ENCODE measurements at places on chromosomes 16 and 17.

GRCh38 chr16:27828671-27829070 lies 234.8 kb downstream of the GSG1L start:
- no peak for DNase-seq

DNA sequence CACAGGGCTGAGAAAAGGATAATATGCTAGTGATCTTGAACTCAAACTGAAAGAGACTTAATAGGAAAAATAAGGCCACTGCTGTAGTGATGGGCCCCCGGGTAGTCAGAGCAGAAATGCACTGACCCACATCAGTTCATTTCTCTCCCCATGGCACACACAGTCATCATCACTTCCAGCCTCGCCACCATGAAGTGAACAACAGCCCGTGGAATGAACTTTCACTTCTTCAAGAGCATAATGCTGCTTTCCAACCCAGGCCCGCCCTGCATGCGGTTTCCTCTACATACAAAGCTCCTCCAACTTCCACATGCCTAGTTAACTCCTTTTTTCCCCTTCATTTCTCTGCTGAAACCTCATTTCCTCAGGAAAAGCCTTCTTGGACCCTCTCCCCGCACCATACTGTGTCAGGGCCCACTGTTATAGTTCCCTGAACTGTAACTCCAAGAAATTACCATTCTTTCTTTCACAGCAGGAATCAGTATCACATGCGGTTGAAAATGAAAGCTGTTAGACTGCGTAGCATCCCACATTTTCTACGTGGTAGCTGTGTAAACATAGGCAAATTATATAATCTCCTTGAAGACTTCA lies 65.8 kb upstream of the SMIM36 start:
- peak; percentile 6 for DNase-seq

GRCh38 chr17:53122966-53123365 lies 699.8 kb upstream of the KIF2B start:
- no peak for DNase-seq

DNA sequence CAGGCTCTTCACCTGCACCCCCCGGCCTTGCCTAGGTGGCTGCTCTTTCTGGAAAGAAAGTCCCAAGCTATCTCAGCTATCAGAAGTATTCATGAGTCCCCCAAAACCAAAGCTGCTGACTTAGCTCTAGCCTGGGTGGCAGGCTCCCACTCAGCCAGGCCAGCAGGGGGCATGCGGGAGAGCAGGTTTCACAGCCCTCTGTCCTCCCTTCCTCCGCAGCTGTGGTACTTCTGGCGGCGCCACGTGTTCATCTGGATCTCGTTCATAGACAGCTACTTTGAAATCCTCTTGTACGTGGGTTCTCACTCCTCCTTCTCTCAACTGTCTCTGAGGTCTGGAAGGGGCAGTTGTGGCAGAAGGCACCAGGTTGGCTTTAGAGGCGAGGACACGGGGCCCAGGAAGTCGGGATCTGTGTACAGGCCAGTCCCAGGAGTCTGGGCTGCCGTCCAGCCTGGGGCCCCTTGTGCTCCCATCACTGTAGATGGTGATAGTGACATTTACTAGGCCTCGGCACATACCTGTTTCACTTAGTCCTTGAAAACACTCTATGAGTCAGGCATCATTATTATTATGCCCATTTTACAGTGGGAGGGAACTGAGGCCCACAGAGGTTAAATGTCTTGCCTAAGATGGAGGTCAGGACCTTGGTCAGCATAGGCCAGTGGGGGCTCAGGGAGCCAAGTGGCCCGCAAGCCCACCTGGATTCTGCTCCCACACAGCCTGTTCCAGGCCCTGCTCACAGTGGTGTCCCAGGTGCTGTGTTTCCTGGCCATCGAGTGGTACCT lies 12.9 kb downstream of the TRPV2 start:
- no peak for DNase-seq

DNA sequence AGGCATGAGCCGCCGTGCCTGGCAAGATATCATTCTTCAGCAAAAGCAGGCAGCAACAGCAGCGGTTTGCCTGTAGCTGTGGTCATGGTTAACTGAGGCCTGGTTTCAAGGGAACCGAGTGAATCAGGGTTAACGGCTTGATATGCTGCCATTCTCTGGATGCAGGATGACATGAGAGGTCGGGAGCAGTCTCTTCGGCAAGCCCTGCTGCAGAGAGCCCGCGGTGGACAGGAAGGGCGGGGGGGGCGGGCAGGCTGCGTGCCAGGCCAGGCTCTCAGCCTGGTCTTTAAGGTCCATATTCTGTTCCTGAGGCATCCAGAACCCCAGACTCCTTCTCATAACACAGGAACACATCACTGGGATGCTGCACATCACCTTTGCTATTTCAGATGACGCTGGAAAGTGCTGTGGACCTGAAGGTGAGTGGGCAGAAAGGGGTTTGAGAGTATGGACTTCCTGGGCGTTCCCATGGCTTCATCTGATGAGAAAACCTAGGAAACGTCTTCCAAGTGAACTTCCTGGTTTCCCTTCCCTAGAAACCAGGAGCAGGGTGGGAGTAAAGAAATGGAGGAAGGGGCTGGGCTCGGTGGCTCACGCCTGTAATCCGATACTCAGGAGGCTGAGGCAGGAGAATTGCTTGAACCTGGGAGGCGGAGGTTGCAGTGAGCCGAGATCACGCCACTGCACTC lies 165.6 kb upstream of the RPH3AL start:
- DNase-seq: no peak

DNA sequence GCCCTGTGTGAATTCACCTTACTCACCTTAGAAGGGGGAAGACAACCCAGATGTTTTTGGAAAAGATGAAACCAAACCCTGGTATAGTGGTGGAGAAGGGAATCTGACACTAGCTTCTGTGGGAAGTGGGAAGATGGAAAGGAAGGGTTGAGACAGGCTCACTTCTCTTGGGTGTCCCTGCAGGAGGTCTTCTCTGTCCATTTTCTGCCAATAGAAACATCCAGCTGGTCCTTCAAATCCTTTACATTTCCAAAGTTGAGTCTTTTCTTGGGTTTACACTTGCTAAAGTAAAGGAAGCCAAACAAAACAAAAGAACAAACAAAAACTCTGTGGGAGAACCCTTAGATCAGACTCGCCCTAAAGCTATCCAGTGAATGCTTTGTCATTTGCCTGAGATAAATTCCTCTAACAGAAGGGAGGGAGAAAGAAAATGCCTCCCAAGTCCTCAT lies 10.2 kb downstream of the HOXB1 start:
- no peak for DNase-seq

GRCh38 chr17:68953340-68953997 lies 1.7 kb downstream of the ABCA8 start:
- no peak for DNase-seq

DNA sequence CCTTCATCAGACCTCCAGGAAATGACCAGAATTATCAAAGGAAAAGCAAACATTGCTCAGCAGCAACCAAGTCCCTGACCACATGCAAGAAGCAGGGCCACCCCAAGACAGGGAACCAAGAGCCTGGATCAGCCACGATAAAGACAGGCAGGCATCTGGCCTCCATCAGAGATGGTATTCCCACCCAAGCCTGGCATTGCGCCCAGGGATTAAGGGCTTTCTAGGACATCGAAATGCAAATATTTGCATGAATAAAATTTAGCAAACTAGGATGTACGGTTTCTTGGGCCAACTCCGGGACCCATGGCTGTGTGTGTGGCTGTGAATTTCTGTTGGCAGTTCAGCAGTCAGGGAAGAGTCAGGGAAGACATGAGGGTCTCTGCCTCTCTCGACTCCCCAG lies 241.4 kb upstream of the DYNLRB2 start:
- DNase-seq: no peak

GRCh38 chr16:85584267-85584666 lies 28.9 kb upstream of the GSE1 start:
- DNase-seq: no peak

GRCh38 chr17:2700030-2700490 lies 11.5 kb downstream of the CLUH start:
- DNase-seq: no peak

- DNase-seq: no peak
Observed at GRCh38 chr17:32542186-32542585, 55.4 kb downstream of the CDK5R1 start.

- DNase-seq: no peak
Observed at GRCh38 chr17:82101301-82101715, 3.3 kb upstream of the FASN start.

DNA sequence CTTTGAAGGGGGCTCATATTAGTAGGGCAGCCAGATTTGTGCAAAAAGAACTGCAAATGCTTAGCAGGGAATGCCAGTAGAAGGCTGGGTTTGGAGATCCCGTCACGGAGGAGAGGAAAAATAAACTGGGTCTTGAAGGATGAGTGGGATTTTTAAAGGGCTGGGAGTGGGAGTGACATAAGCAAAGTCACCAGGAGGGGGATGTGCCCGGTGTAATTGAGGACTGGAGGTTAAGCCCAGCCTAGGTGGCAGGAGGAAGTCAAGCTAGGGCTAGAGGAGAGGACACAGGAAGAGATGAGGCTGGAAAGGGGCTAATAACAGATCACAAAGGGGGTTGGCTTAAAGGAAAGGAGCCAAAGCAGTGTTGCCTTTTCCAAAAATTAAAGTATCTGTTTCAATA lies 23.2 kb upstream of the LONP2 start:
- no peak for DNase-seq

DNA sequence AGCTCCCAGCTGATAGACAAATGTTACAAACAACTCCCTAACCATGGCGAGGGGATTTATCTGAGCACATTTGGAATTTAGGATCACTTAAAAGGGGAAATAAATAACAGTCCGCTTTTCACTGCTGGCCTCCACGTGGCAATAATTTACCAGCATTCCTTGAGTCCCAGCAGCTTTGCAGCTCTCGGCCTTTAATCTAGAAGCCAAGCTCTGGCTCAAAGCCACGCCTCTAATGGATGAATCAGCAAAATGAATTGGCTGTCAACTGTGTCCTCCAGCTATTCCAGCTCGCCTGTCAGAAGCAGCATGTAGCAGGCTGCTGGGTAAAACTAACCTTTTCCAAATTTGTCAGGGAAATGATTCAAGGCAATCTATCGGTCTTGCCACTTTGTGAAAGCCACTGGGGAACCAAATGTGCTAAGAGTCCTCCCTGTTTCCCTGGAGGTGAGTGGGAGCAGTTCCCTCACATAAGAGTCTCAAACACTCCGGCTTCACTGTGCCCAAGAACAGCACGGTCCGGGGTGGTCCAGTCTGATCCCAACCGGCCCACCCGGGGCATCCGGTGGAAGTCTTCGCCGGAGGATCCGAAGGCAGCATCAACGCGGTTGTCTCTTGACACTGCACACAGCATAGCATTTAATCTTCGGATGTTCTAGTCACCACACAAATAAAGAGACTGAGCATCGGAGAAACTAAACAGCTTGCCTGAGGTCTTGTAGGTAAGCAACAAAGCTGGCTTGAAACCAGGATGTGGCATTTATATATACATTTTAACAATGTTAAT lies 143.3 kb downstream of the PARN start:
- DNase-seq: no peak

- no peak for DNase-seq
Observed at GRCh38 chr17:47847341-47848197, 3.4 kb downstream of the SP6 start.

DNA sequence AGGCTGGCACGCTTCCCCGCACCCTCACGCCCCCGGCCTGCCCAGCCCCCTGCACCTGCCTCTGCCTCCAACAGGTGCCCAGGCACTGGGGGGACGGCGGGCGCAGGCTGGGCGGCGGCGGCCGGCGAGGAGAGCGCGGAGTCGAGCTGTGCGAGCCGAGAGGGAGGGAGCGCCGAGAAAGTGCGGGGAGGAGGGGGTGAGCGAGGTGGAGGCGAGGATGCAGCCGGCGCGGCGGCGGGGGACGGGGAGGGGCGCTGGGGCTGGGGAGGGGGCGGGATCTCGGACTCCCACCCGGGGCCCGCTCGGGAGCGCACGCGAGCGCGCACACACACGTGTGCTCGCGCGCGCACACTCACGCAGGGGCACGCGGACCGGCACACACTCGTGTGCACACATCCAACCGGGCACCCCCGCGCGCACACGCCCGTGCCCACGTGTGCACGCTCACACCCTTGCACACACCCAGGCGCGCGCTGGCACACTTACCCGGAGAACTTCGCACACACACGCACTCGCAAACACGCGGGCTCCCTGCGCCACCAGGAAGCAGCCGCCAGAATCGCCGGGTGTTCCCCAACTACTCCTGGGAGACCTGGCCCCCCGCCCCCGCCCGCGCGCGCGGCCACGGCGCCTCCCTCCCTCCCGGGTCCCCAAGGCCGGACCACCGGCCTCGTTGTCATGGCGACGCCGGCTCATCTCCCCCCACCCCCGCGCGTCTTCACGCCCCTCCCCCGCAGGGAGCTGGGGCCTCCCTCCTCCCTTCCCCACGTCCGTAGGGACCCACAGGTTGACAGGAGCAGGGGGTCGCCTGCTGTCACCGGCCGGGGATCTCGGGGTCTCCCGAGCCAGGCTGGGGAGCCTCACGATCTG lies at the start of gene DOC2A:
Gene DOC2A (minus strand): TSS at position 184 of the 870 bp plus-strand sequence. CDS start 805 bp downstream, outside the sequence.
- DNase-seq: no peak

DNA sequence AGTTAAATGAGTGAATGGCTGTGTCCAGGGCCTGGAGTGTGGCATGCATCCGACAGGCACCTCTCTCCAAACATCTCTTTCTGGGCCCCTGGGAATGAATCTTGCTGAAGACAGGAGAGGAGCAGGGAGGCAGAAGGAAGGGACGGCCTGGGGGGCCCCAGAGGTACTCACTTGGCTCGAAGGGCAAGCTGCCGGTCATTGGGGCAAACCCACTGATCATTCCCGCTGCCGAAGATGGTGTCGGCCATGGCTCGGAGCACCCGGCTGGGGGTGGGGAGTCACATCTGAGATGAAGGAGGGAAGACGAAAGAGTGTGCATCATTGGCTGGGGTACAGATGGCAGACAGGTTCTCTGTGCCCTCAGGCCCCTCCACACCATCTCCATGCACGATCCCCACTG lies 25.3 kb downstream of the RPH3AL start:
- DNase-seq: no peak

- no peak for DNase-seq
Observed at GRCh38 chr17:59366040-59366757, 34.7 kb downstream of the YPEL2 start.

GRCh38 chr17:76318586-76318985 lies 10.5 kb upstream of the QRICH2 start:
- no peak for DNase-seq

DNA sequence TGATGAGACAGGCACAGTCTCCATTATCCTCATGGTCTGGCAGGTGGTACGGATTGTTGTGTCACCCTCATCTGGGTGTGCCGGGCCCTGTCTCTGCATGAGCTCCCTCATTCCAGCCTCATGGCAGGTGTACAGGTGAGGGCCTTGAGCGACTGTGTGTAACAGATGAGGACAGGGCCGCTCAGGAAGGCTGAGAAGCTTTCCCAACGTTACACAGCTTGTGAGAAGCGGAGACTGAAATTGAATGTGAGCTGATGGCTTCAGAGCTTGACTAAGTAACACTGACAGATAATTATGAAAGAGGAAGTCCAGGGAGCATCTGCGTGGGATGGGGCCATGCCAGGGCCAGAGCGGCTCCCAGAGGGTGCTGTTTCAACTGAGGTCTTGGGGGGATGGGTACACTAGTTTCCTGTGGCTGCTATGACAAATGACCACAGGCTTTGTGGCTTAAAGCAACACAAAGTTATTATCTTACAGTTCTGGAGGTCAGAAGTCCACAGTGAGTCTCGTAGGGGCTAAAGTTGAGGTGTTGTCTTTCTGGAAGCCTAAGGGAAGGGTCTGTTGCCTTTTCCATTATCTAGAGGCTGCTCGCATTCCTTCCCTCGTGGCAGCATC lies 36.7 kb downstream of the CMIP start:
- no peak for DNase-seq

Data from stimulated activated CD8-positive, alpha-beta memory T cell treated with anti-CD3 and anti-CD28 coated beads, Interleukin-12 subunit alpha, Interleukin-12 subunit beta, amount 100 ng/mL, for 1 hour (primary cell).